ENCODE measurements at places on chromosomes 7 and 10. TPM values are rescaled to one million over a fixed set of nuclear protein-coding genes. Genes with fewer than 3 reads are reported as not detected.

The CYP26C1 gene
- 0.09 TPM for total RNA-seq

The DOCK4 gene
- total RNA-seq, result 63.6 TPM

The ALOX5 gene
- total RNA-seq, result 52.3 TPM

The YWHAG gene
- 160 TPM for total RNA-seq

The PRPS1L1 gene
- total RNA-seq, result not detected

DNA sequence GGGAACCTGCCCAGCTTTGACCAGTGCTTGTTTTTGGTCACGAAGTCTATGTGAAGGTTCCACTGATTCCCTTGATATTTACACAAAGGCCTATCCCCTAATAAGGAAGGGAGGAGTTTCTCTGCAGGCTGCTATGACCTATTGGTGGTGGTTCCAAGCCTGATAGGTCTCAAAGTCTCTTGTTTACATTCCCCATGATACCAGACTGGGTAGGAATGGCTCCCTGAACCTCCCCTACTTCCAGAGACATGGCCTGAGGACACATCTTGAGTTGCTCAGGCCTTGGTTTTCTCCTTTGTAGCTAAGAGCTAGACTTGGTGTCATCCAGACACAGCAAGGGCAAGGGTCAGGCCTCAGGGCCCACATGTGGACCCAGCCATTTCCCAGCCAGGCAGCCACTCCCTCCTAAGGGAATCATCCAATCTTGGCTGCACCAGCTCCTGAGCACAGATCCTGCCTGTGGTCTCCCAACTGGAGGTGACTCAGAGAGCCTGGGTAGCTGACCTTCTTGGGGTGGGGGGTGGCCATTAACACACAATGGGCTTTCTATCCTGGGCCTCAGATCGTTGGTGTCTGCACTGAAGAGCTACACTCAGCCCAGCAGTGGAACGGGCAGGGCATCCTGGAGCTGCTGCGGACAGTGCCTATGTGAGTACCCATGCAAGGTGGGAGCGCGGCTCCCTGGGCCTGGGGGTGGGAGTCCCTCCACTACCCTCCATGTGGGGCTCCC is 51.0 kb upstream of the TRIM8 start:
- H3K27ac ChIP-seq, result no peak overlapping the region
- H3K36me3 ChIP-seq, result peaks cover 32% of the 10 kb centered on the region
- H3K27me3 ChIP-seq, result no peaks in the 10 kb centered on the region

DNA sequence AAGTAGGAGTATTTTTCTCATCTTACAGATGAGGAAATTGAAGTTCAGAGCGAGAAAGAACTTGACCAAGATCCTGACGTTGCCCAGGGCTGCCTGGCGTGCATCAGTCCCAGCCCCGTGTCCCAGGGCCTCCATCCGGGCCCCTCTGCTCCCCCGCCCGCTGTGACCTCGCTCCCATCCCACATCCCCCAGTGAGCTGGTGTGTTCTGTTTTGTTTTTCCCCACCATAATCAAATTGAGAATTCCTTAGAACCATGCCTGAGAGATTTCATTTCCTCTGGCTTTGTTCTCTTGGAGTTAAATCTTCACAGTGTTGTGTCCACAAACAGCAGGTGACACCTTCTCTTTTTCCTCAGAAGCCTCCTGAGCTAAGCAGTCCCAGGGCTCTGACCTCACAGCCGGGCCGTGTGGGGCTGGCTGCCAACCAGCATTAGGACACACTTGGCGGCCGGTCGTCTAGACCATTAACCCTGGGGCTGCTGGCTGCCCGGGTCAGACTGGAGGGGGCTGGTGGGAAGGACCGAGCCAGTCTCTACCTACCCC is 44.3 kb downstream of the PFKP start:
- H3K4me1 ChIP-seq, result no peaks in the 10 kb centered on the region
- no peak overlapping the region for H3K4me3 ChIP-seq
- no peaks in the 10 kb centered on the region for H3K27me3 ChIP-seq
- H3K27ac ChIP-seq, result no peak overlapping the region
- DNase-seq, result no peak

DNA sequence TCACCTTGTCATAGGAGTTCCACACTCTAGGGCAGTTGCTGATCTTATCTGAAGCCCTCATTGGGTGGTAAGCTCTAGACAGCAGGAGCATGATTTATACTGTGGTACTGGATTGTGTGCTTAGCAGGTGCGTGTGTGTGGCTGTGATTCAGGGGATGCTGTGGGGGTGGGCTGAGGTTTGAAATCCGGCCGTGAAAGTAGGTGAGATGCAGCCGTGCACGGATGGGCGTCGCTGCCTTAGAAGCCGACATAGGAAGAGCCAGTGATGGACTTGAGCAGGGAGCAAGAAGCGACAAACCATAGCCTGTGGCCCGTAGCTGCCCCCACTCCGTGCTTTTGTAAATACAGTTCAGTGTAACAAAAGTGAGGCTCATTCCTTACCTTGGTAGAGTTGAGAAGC is 38.2 kb downstream of the PROSER2 start:
- H3K27ac ChIP-seq, result no peak overlapping the region
- H3K27me3 ChIP-seq, result no peaks in the 10 kb centered on the region
- H3K36me3 ChIP-seq, result no peaks in the 10 kb centered on the region
- H3K4me3 ChIP-seq, result no peak overlapping the region
- no peak for DNase-seq

DNA sequence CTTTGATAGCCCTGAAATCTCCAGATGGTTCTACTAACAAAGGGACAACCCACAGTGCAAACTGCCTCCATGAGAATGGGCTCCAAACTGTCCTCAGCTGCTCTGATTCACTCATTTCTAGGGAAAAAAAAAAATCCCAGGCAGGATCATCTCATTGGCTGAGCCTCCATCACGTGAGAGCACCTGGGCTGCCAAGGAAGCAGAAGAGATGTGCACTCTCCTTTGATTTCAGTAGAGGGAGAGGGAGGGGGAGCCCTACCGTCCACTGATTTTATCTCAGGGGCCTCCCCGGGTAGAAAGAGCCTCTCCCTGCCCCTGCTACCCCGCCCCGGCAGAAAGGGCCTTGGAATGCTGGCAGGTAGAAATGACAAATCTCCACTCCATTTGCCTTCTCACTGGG is 725.4 kb downstream of the PHTF2 start:
- H3K4me3 ChIP-seq, result no peak overlapping the region
- no peaks in the 10 kb centered on the region for H3K27me3 ChIP-seq
- DNase-seq, result no peak
- no peak overlapping the region for H3K27ac ChIP-seq
- no peaks in the 10 kb centered on the region for H3K4me1 ChIP-seq

DNA sequence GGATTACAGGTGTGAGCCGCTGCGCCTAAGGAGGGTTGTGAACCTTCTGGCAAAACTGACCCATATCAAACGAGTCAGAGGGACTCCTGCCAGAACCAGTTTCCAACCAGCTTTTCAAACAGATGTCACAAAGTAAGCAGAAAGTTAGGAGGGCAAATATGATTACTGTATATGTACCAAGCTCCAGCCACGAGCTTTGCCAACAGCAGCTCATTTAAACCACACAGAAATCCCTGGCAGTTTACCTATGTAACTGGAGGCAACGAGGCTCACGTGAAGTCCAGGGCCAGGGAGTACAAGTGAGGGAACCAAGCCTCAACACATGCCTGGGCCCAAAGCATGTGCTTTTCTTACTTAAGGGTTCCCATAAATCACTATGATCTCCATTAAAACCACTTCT is 12.5 kb upstream of the DAGLB start:
- DNase-seq, result no peak
- H3K4me3 ChIP-seq, result no peak overlapping the region
- H3K27ac ChIP-seq, result no peak overlapping the region
- H3K27me3 ChIP-seq, result no peaks in the 10 kb centered on the region
- H3K36me3 ChIP-seq, result no peaks in the 10 kb centered on the region
- H3K4me1 ChIP-seq, result no peaks in the 10 kb centered on the region

GRCh38 chr7:28621369-28621841 is 209.1 kb downstream of the CREB5 start:
- DNase-seq, result no peak
- no peak overlapping the region for H3K27ac ChIP-seq
- H3K36me3 ChIP-seq, result no peaks in the 10 kb centered on the region

DNA sequence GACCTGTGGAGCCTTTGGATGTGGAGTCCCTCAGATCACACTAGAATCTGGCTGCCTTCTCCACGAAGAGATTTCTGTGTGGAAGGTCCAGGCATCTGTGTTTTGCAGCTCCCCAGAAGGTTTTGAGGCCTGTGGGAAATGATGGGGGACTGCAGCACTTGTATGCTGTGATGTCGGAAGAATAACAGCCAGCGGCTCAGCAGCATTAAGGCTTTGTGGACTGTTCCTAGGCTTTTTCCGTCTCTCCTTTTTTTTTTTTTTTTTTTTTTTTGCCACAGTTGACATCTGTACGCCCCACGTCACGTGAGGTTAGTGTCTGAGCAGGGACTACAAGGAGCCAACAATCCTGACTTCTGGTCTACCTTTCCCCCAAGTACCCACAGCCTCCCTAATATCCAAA is 181.3 kb downstream of the PFKFB3 start:
- DNase-seq, result no peak
- no peaks in the 10 kb centered on the region for H3K36me3 ChIP-seq
- H3K4me3 ChIP-seq, result no peak overlapping the region
- no peaks in the 10 kb centered on the region for H3K27me3 ChIP-seq

DNA sequence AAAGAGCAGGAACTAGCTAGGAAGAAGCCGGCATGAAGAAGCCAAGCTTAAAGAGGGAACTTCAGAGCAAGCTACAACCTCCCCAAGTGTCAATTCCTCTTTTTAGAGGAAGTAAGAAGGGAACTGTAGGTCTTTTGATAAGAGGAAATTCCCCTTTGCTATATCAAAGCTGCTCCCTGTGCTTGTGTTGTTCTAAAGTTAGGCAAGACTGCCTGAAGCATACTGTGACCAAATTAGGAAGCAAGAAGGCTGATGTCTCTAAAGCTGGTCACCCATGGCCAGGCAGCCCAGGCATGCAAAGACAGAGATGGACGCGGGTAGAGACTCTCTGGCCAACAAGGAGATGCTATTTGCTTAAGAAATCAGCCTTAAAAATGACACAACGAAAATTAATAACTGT is 87.9 kb downstream of the RNF216 start:
- no peak for DNase-seq
- no peaks in the 10 kb centered on the region for H3K27me3 ChIP-seq
- H3K36me3 ChIP-seq, result peaks cover 5% of the 10 kb centered on the region
- no peak overlapping the region for H3K4me3 ChIP-seq

DNA sequence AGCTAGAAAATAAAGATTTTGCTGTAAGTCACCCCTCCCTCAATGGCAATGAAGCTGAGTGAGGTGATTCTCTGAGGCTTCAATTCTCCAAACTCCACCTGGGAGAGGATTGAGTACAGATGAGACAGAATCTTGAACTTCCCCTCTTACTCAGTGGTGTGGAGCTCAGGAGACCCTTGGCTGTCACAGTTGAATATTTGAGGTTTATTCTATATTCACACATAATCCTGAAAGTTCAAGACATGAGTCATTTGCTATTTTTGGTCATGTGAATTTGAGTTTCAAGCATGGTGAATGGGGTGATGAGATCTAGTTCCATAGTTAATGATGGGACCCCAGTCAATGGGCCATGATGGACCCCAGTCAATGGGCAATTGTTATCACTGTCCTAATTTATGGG is 13.9 kb upstream of the TECTB start:
- DNase-seq, result no peak
- no peak overlapping the region for H3K4me3 ChIP-seq
- no peaks in the 10 kb centered on the region for H3K36me3 ChIP-seq
- no peak overlapping the region for H3K27ac ChIP-seq
- no peaks in the 10 kb centered on the region for H3K27me3 ChIP-seq

- H3K27ac ChIP-seq, result no peak overlapping the region
- H3K36me3 ChIP-seq, result no peaks in the 10 kb centered on the region
- no peaks in the 10 kb centered on the region for H3K4me1 ChIP-seq
- no peak overlapping the region for H3K4me3 ChIP-seq
- no peaks in the 10 kb centered on the region for H3K27me3 ChIP-seq
Measured at GRCh38 chr10:67794909-67795460, 43.0 kb downstream of the DNAJC12 start.

DNA sequence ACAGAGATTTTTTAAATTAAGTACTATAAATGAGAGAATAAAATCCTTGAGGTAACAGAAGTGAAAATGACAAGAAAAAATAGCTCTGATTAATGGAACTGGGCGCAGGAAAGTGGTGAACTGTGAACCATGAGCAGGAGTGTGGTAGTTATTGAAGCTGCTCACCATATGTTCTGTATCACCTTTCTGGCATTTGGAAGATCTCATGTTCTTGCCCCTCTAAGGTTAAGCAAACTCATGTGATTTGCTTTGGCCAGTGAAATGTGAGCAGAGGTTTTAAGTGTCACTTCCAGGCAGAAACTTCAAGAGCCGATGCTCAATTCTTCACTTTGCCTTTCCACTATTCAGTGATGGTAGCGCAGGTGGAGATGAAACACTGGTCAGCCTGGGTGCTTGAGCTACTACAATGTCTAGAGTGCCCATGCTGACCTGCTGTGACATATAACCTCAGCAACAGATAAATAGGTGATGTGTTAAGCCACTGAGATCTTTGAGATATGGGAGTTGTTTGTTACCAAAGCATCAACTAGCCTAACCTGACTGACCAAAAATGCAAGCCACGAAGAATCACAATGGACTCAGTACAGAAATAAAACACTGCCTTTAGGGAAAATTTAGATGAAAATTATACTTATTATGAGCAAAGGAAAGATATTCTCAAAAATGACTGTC is 18.4 kb downstream of the MTPAP start:
- no peaks in the 10 kb centered on the region for H3K27me3 ChIP-seq
- no peaks in the 10 kb centered on the region for H3K36me3 ChIP-seq
- DNase-seq, result no peak
- H3K4me1 ChIP-seq, result no peaks in the 10 kb centered on the region

DNA sequence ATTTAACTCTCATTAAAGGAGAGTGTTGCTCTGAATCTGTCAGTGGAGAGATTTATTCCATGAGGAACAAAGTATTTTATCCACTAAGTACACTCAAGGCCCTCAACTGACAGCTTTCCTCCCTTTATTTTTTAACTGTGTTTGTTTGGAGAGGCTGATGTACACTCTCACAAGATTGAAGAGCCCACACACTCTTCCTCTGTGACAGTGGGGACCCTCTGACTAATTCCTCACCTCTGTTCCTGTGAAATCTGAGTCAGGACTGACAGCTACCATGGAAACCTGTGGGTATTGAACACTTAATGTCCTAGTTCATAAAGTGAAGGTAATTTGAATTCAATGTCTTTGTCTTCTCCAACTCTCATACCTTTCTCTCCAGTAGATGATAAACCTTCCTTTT is 189.8 kb upstream of the PITRM1 start:
- no peaks in the 10 kb centered on the region for H3K4me1 ChIP-seq
- H3K27ac ChIP-seq, result no peak overlapping the region
- H3K27me3 ChIP-seq, result no peaks in the 10 kb centered on the region
- no peaks in the 10 kb centered on the region for H3K36me3 ChIP-seq
- no peak for DNase-seq

DNA sequence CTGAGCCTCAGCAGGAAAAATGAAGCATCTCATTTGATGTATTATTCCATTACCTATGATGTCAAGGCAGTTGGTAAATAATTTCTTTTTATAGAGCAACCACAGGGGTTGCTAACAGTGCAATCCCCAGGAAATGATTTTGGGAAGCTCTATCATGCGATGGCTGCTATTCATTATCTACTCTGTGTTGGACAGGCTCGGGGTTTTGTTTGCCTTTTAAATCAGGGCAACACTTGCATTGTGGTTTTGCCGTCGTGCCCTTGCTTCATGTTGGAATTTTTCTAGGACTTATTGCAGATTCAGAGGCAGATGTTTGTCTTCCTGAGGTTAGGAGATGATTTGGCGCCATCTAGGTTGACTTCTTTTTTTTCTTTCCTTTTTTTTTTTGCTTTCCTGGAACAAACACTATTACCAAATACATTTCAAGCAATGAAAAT is 128.4 kb downstream of the BICC1 start:
- H3K27ac ChIP-seq, result peak overlapping the region; percentile 36
- no peak overlapping the region for H3K4me3 ChIP-seq
- H3K36me3 ChIP-seq, result no peaks in the 10 kb centered on the region
- no peak for DNase-seq
- no peaks in the 10 kb centered on the region for H3K27me3 ChIP-seq

Measured in left lung (tissue), 14 donors.